ENCODE measurements at places on chromosomes 5 and 9. TPM values are rescaled to one million over a fixed set of nuclear protein-coding genes. Genes with fewer than 3 reads are reported as not detected.

DNA sequence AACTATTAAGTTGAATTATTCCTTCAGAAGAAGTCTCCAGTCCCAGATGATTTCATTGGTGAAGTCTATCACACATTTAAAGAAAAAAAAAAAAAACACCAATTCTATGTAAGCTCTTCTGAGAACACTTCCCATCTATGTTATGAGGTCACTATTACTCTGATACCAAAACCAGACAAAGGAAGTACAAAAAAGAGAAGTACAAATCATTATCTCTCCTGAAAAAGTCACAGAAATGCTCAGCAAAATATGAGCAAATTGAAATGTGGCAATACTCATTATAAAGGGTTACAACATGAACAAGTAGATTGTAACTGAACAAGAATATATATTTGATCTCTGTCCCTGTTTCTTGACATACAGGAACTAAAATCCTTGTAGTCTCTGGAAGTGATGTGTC, 280.4 kb downstream of the TLE1 start:
- DNase-seq, result no peak

DNA sequence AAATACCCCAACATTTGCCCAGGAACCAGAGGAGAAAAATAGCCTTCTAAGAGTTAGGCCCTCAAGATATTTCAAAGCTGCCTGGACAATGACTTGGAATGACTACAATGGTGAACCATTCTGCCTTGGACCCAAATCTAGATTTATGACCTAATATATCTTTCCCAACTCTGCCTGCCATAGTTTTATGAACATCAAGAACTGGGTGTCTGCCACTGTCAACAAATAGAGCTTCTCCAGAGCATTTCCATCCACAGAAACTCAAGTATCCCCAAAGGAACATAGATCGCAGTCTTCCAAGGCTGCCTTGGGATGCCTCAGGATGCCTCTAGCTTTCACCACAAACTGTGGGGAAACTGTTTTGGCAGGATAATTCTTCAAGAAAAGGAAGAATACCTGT, 48.2 kb upstream of the NFIB start:
- DNase-seq, result no peak

GRCh38 chr5:54873691-54874090, 111.7 kb downstream of the ESM1 start:
- DNase-seq, result peak; percentile 60

DNA sequence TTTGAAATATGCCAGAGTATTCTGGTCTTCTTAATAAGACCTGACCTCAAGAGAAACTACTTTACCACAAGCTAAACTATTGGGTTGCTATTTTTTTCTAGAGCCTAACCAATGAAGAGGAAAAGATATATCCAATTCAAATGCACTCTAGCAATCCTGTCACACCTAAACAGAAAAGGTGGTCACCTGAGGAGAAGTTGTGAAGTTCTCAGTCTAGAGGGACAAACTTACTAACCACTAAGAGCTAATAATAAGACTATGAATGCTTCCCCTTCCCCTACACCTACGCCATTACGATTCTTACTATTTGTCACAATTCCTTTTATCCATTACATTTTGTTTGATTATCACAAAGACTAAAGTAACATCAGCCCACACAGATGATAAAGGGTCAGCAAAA, 29.7 kb downstream of the RLN2 start:
- DNase-seq, result no peak

Gene UAP1L1
- total RNA-seq, result 38.1 TPM

Gene SHOC1
- not detected for total RNA-seq

Measured in endothelial cell of umbilical vein (primary cell).